Tongue (tissue), 3 donors: ENCODE measurements at places on chromosomes 5 and 9. TPM values are rescaled to one million over a fixed set of nuclear protein-coding genes. Genes with fewer than 3 reads are reported as not detected.

The ANXA2R gene
- 2.7 TPM for total RNA-seq

The BSPRY gene
- total RNA-seq, result 2.6 TPM

The CATSPER3 gene
- not detected for total RNA-seq

The ANKRD18A gene
- total RNA-seq, result 0.51 TPM

The SLC12A7 gene
- total RNA-seq, result 25.2 TPM
